Right atrium auricular region (tissue), 2 donors: ENCODE measurements at places on chromosomes 5 and 9. TPM values are rescaled to one million over a fixed set of nuclear protein-coding genes. Genes with fewer than 3 reads are reported as not detected.

DNA sequence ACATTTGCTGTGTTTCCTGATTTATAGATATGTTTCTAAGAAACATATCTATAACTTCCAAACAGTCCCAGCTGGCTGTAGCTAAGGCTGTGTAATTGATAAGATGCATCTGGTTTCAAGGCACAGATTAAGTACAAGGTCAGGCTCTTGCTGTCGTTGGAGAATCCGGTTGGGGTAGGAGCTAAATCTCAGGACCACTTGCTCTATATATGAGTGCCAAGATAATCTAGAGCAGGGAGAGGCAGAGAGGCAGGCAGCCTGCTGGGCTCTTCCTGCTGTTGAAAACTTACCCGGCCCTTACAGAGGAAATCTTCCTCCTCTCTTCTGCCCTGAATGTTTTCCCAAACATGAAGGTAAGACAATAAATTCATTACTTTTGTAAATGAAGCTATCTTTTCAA, at the start of gene C7:
TSS of gene C7 (plus strand) at position 234 of the 400 bp plus-strand sequence. CDS start at position 348, 114 bp downstream.
- H3K27ac ChIP-seq: peak within 1 kb of the TSS; percentile 66
- H3K27me3 ChIP-seq: no peaks in the 10 kb centered on the region
- H3K4me1 ChIP-seq: peaks cover 30% of the 10 kb centered on the region
- DNase-seq: no peak
- H3K4me3 ChIP-seq: peak within 1 kb of the TSS; percentile 16

B4GALT7 gene
- 12.2 TPM for total RNA-seq

DNA sequence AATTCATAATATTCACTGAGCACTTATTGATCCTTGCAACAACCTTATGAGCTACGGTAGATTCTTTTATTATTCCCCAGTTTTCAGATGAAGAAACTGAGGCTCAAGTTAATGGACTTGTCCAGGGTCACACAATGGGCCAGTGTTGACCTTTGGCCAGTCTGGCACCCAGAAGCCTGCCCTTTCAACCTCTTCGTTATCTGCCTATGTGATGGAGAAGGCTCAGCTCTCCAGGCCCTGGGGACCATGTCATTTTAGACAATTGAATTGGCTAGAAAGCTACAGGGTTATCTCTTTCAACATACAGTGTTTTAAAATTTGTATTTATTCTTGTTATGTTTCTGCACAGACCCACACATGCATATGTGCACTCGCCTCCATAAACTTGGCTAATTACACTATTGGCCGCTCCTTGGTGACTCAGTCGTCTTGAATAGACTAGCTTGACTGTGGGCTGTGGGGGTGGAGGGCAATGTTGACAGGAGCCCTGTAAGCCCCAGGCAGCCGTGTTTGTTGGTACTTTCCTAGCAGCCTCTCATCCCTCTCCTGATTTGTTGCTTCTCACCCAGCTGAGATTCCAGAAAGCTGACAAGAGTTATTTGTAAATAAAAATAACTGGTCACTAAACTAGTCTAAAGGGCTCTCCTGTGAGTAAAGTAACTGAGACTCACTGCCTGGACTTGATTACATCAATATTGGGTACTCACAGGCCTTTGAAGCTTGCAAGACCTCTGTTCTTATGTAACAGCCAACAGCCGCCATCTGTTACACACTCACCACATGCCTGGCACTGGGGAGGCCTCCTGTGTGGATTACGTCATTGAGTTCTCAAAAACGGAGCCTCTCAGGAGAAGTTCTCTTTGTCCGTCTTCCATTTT, 8.5 kb upstream of the ANGPTL2 start:
- no peak overlapping the region for H3K4me3 ChIP-seq
- H3K27me3 ChIP-seq: no peaks in the 10 kb centered on the region

DNA sequence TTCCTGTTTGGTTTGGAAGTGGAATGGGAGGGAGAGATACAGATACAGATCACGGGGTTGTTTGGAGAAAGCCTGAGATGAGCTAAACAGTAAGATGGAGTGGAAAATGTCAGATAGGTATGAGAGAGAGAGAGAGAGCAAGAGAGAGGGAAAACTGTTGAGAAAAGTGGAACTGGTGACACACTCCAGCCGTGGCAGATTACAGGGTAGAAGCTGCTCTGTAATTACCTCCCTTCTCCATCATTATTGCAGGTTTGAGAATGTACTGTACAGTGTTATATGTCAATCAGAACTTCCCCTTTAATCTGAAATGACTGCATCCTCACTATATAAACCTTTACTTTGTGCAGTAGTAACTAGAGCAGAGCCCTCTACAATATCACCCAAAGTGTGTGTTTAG, 74.5 kb upstream of the WWC1 start:
- no peak overlapping the region for H3K4me3 ChIP-seq
- DNase-seq: no peak
- H3K27me3 ChIP-seq: no peaks in the 10 kb centered on the region
- H3K4me1 ChIP-seq: no peaks in the 10 kb centered on the region

- H3K4me1 ChIP-seq: peaks cover 10% of the 10 kb centered on the region
- DNase-seq: no peak
- H3K4me3 ChIP-seq: no peak overlapping the region
- no peaks in the 10 kb centered on the region for H3K36me3 ChIP-seq
- H3K27me3 ChIP-seq: no peaks in the 10 kb centered on the region
- no peak overlapping the region for H3K27ac ChIP-seq
Observed at GRCh38 chr5:10632110-10632761, 68.4 kb downstream of the ANKRD33B start.

DNA sequence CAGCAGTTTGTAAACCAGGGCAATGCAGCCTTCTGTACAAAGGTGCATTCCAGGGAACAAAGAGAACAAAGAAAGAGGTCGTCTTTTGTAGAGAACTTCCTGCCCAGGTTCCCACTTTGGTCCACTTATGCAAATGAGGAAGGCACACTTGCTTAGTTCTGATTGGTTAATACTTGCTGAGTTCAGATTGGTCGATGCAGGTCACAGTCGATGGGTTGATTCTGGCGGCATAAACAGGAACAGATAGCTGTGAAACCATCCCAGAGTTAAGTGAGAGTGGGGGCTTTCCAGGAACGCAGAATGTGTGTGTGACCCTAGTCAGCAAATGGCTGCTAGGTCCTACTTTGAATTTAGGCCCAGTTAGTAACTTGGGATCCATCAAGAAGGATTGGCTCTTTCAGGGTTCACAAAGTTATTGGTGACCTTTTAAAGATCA, 1.8 kb upstream of the ADAMTS13 start:
- DNase-seq: no peak
- no peak overlapping the region for H3K27ac ChIP-seq
- H3K4me1 ChIP-seq: no peaks in the 10 kb centered on the region
- no peaks in the 10 kb centered on the region for H3K36me3 ChIP-seq
- H3K4me3 ChIP-seq: no peak overlapping the region

DNA sequence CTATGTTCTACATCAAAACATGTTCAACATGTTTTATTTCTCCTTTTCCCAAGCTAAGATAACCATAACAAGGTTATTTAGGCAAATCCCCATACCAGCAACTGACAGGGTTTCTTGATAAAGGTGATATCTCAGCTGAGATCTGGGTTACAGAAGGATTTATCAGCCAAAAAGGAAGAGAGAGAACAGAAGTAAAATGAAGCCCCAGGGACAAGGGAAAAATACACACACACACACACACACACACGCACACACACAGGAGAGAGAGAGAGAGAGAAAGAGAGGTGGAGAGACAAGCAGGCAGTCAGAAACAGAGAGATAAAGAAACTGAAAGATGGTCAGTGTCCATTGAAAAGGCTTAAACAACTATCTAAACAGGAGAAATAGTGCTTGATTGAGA, 19.7 kb upstream of the MLLT3 start:
- no peaks in the 10 kb centered on the region for H3K36me3 ChIP-seq
- no peak for DNase-seq
- H3K27me3 ChIP-seq: no peaks in the 10 kb centered on the region
- no peaks in the 10 kb centered on the region for H3K4me1 ChIP-seq
- H3K4me3 ChIP-seq: no peak overlapping the region

NCS1 gene
- 4.5 TPM for total RNA-seq

DNA sequence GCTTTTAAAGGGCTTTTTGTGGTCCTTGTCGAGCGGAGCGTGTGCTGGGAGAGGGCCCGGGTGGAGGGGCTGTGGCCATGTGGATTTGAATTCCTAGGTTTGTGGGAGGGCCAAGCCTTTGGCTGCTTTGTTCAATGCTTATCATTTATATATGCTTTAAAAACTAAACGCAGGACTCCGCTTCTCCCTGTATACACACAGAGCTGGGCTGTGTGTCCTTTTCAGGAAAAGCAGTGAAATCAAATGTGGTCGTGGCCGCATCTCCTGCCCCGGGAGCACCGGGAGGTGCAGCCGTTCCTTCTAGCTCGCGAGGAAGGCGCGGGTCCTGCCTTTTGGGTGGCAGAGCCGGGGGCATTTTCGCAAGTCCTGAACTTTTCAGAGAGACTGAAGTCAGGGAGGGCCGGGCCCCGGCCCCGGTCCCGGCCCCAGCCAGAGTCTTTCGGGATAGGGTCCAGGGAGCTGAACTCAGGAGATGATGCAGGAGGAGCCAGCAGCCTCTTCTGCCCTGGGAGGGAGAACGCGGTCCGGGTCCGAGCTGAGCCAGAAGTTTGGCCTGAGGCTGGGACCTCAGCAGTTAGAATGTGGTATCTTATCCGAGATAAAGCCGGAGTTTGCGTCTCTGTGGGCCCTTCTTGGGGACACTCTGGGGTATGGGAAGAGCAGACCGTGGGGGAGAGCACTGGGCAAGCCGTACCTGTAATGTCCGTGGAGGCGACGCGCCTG, 158.8 kb downstream of the C9orf152 start:
- H3K27me3 ChIP-seq: no peaks in the 10 kb centered on the region
- H3K4me3 ChIP-seq: peak overlapping the region; percentile 82
- no peak for DNase-seq
- H3K27ac ChIP-seq: peak overlapping the region; percentile 79

- H3K27me3 ChIP-seq: no peaks in the 10 kb centered on the region
- DNase-seq: no peak
- no peaks in the 10 kb centered on the region for H3K36me3 ChIP-seq
- no peaks in the 10 kb centered on the region for H3K4me1 ChIP-seq
- H3K27ac ChIP-seq: no peak overlapping the region
Observed at GRCh38 chr5:11038772-11039171, 277.7 kb upstream of the DAP start.

GRCh38 chr5:91118796-91119195, 264.3 kb downstream of the ARRDC3 start:
- H3K4me3 ChIP-seq: no peak overlapping the region
- DNase-seq: no peak
- H3K27ac ChIP-seq: no peak overlapping the region
- H3K27me3 ChIP-seq: no peaks in the 10 kb centered on the region
- peaks cover 18% of the 10 kb centered on the region for H3K4me1 ChIP-seq

DNA sequence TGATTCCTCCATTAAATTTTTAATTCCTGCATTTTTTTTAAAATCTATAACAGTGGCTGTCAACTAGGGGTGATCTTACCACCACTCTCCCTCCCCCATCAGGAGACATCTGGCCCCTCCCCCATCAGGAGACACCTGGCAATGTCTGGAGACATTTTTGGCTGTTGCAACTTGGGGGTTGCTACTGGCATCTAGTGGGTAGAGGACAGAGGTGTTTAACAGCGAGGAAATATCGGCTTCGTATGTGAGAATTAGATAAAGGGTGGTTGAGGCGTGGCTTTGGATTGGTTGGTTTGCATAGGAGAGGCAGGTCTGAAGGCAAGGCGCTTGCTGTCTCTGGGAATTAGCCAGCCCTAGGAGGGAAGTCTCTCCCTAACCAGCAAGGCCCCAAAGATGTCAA, 10.5 kb downstream of the CDHR2 start:
- no peak overlapping the region for H3K27ac ChIP-seq
- no peaks in the 10 kb centered on the region for H3K4me1 ChIP-seq
- H3K4me3 ChIP-seq: no peak overlapping the region
- no peak for DNase-seq
- H3K27me3 ChIP-seq: no peaks in the 10 kb centered on the region
- no peaks in the 10 kb centered on the region for H3K36me3 ChIP-seq

DNA sequence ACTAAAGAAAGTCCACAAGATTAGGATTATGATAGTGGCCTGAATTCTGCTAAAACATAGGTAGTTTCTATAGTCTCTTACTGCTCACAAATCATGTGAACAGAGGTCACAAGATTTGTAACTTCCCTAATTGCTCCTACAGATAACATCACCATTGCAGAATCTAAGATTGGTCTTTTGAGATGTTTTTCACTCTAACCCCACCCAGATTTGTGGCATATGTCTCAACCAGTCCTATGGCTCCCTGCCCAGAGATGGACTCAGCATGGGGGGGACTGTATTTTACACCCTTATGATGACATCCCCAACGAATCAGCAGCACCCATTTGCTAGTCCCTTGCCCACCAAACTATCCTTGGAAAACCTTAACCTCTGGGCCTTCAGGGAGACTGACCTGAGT, 1046.2 kb downstream of the CDH12 start:
- H3K4me1 ChIP-seq: no peaks in the 10 kb centered on the region
- H3K36me3 ChIP-seq: no peaks in the 10 kb centered on the region
- H3K27ac ChIP-seq: no peak overlapping the region
- H3K4me3 ChIP-seq: no peak overlapping the region
- no peak for DNase-seq

DNA sequence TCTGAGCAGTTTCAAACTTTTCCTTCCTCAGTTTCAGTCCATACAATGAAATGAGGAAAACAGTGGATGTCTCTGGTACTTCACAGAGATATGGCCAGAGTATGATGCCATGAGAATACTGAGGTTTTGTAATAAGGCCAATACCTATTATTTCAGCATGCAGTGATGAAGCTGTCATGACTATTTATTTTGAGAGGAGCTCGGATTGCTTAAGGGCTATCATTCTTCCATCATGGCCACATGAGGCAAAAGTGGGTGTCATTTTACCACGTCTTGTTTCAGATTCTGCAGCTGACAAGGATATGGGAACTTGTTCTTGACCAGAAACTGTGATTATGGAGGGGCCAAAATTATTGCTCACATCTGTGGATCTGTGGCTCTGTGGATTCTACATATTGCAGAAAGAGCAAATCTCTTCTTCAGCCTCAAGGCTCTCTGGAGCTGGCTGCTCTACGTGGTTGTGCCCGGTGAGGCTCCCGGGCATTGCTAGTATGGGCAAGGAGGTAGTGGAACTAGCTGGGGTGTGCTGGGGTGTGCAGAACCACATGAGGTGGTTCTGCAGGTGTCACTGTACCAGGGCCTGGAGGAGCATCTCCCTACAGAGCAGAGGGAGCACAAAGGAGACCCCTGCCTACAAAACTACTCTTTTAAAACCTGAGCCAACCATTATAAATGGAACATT, 180.3 kb downstream of the SEMA6A start:
- no peak overlapping the region for H3K4me3 ChIP-seq
- no peak overlapping the region for H3K27ac ChIP-seq
- DNase-seq: no peak
- peaks cover 26% of the 10 kb centered on the region for H3K4me1 ChIP-seq

DNA sequence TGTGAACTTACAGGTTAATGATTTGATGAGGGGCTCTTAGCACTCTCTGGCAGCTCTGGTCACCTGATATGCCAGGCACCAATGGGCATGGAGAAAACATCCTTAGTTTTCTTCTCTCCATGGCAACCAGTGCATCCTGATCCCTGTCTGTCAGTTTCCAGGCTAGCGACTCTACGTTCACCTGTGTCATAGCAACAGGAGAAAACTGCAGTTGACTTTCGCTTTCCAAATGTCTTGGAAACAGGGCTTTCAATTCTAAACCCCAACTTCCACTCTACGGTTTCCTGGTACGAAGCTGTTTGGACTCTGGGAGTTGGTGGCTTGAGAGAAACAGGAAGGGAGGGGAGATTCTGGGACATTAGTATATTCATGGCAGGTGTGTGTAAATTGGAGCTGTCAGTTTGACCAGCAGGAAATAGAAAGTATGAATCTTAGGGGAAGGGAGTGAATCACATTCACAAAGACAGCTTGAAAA, 74.4 kb downstream of the SLC28A3 start:
- no peaks in the 10 kb centered on the region for H3K36me3 ChIP-seq
- H3K27me3 ChIP-seq: no peaks in the 10 kb centered on the region
- H3K4me3 ChIP-seq: no peak overlapping the region
